Fibroblast of villous mesenchyme (primary cell): ENCODE measurements at places on chromosomes 2 and 18. TPM values are rescaled to one million over a fixed set of nuclear protein-coding genes. Genes with fewer than 3 reads are reported as not detected.

Gene FRZB
- 0.32 and 0.43 TPM in 2 replicates for total RNA-seq

Gene DSG1
- total RNA-seq, result not detected in 2 replicates

Gene MALT1
- 32.9 and 85.1 TPM in 2 replicates for total RNA-seq

Gene CD28
- total RNA-seq, result not detected in 2 replicates

Gene MEX3C
- 44.8 and 50.5 TPM in 2 replicates for total RNA-seq

Gene EPHA4
- 1.9 and 17.3 TPM in 2 replicates for total RNA-seq

Gene VIL1
- under 0.01 TPM in 1 of 2 replicates, not detected in the other for total RNA-seq

Gene FAM110C
- total RNA-seq, result not detected in 2 replicates

Gene LIPG
- 0.86 and 1.3 TPM in 2 replicates for total RNA-seq

Gene TRIP12
- 235 and 335 TPM in 2 replicates for total RNA-seq

Gene B3GNT7
- total RNA-seq, result 0.43 and 0.64 TPM in 2 replicates

Gene DPYSL5
- not detected in 2 replicates for total RNA-seq
